GM12892 (cell line): ENCODE measurements at places on chromosomes 13 and 19.

DNA sequence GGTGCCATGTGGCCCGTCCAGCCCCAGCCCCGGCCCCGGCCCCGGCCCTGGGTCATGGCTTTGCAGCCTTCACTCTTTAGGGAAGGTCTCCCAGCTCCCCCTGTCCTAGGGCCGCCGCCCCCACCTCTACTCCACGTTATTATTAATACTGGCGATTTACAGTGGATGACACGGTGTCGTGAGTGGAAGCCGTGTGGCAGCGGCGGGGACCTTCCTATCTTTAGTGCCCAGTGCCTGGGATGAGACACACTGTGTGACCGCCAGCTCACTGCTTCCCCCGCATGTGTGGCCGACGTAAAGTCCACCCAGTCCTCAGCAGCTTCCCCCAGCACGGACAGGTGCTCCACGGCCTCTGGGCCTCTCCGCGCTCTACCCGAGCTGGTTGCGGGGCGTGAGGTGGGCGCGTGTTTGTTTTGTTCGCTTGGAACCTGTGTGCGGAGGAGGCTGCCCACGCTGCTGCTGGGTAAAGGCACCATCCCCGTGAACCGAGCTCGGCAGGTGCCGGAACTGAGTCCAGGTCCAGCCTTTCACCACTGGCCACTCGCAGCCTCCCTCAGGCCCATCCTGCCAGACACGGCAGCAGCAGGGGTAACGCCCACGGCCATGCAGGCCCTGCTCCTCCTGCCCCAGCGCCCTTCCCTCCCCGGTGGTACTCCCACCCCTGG, 70.9 kb upstream of the MCF2L start:
- DNase-seq, result no peak

DNA sequence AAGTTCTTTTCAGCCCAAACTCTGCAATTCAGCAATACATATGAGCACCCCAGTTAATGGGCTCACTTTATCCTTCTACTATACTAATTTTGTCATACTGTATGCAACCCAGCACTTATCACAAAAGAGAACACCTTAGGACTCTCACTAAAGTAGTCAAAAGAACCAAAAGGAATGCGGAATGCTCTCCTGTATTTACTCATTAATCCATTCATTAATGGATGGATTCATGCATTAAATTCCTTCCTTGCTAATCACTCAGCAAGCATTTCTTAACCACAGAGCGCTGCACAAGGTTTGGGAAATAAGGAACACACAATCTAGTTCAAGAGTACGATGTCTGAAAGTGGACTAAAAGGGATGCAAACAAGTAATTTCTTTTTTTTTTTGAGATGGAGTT, 12.8 kb upstream of the DOCK9 start:
- DNase-seq, result no peak

- DNase-seq, result no peak
Observed at GRCh38 chr13:114148521-114148855, 16.1 kb upstream of the RASA3 start.

DNA sequence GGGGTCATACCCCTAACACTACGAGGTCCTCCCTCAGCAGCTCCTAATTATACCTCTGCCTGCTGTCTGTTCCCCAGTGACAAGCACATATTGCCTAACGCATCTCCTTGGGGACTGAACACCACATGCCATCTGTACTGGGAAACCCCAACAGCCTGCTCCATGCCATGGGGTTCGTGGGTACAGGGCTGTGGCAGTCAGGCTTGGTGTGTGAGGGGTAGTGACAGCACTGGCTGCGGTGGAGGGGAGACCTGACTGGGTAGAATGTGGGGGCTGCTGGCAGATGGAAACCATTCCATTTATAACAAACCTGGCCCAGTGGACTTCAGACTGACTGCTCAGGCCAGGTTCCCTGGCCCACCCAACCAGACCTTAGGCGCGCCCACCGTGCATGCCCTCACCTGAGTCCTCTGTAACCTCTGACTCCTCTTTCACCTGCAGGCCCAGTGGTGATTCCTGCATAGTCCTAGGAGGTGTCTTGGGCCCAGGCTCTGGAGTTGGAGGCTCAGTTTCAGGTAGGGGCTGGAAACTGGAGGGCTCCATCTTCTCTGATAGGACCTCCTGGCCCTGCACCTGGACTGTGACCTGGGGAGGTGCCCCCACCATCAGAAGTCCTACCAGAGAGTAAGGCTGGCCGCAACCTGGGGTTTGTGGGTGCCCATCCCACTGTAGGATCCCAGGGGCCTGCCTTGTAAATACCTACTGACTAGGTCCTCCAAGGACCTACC, 3.0 kb downstream of the MZF1 start:
- DNase-seq, result no peak

- DNase-seq, result peak; percentile 65
Observed at GRCh38 chr19:29680447-29680846, 15.2 kb downstream of the PLEKHF1 start.

DNA sequence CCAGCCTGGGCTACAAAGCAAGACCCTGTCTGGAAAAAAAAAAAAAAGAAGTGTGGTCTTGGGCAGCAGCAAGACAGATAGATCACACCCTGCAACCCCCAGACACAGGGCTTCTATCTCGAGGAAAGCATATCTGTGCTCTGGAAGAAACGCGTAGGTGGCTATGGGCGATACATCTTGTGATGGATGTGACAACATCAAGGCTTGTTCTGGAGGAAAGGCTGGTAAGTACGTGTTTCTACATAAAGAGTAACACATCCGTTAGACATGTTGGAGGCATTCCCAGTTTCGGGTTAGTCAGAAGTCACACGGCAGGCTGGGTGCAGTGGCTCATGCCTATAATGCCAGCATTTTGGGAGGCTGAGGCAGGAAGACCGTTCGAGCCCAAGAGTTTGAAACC, 6.6 kb upstream of the DHDH start:
- no peak for DNase-seq

DNA sequence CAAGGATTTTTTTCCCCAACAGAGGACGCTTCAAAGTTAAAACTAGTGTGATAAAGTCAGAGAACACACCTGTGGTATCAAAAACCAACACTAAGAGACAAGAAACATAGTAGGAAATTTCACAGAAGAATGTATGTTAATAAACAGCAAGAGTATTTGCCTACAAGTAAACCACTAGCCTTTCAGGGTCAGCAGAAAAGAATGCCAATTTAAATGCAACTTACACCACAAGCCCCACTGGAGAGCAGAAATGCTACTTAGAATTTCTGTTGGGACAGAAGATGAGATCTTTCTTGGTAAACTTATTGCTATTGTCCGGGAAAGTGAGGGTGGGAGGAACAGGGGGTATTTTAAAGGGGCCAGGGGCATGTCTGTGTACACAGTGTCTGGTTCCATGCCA, 68.6 kb downstream of the STK24 start:
- no peak for DNase-seq

- no peak for DNase-seq
Observed at GRCh38 chr13:27601803-27602202, 18.5 kb downstream of the LNX2 start.

DNA sequence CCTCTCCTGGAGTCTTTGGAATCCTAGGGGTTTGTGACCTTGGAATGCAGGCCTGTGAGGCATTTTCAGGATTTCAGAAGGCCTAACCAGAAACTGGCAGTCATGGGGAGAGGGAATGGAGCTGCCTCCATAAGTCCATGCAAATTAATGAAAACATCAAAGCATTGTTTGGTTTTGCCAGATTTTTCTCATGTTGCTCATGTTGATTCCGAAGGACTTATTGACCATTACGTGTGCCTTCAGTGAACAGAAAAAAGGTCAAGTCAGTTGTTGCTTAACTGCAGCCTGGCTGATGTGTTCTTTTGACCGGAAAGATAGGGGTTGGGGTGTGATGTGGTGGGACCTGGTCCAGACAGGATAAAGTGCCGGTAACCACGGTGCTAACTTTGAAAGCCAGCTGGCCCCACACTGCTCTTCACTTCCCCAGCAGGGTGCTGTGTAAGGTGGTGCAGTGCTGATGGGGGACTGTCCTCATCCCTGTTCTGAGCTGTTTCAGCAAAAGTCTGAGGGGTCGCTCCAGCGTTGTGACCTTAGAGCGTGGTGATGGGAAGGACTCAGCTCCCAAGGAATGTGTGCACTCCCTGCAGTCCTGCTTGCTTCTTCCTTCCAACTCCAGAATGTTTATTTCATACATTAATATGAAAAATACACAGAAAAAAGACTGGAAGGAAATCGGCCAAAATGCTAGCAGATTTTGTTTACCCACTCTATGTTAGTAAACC, 3.5 kb downstream of the RNF113B start:
- DNase-seq, result no peak

GRCh38 chr19:44752123-44752815, 3.8 kb downstream of the BCL3 start:
- no peak for DNase-seq

DNA sequence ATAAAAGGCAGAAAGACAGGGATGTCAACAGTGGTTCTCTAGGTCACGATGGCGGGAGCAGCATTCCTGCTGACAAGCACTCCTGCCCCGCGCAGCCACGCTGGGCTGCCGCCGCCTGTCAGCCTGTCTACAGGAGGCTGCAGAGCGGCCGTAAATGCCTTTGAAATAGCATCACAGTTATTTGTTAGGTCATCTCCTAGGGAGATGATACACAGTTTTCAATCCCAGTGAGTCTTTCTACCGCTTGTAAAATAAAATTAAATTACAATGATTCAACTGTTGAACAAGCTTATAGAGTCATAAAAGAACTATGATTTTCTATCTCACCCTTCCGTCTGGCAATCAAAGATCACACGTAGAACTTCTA, 7.3 kb upstream of the SLC7A9 start:
- no peak for DNase-seq

DNA sequence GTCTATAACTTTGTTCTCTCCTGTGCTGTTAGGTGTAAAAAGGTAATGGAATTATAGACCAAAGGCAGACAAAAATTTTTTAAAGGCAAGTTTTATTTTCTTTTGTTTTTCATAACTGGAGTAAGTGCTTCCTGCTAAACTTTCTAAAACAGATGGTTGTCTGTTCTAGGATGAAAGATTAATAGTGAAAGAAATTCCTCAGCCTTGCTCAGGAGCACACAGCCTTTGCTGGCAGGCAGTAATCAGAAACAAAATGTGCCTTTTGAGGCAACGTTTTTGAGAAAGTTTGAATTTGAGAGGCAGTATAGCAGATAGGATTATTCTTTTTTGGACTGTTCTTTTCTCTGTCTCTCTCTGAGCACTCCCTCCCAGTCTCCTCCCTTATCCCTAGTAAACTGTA, 2749.5 kb downstream of the PCDH9 start:
- no peak for DNase-seq
